Activated CD8-positive, alpha-beta memory T cell treated with anti-CD3 and anti-CD28 coated beads for 1 hour (primary cell): ENCODE measurements at places on chromosomes 7 and 10.
A peak's percentile ranks its signal among the peaks of the same experiment; 100 is the strongest.

- DNase-seq: no peak
Observed at GRCh38 chr7:77543910-77544309, 6.8 kb downstream of the PTPN12 start.

- peak; percentile 17 for DNase-seq
Observed at GRCh38 chr10:133127291-133128125, 32.5 kb upstream of the KNDC1 start.

DNA sequence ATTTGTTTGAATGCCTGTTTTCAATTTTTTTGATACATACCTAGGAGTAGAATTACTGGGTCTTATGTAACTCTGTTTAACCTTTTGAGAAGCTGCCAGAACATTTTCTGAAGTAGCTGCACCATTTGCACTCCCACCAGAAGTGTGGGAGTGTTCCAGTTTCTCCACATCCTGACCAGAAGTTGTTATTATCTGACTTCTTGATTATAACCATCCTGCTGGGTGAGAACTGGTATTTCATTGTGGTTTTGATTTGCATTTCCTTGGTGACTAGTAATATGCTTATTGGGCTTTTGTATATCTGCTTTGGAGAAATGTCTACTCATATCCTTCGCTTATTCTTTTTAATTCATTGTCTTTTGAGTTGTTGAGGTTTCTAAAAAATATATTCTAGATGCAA lies 117.2 kb upstream of the GLCCI1 start:
- no peak for DNase-seq

DNA sequence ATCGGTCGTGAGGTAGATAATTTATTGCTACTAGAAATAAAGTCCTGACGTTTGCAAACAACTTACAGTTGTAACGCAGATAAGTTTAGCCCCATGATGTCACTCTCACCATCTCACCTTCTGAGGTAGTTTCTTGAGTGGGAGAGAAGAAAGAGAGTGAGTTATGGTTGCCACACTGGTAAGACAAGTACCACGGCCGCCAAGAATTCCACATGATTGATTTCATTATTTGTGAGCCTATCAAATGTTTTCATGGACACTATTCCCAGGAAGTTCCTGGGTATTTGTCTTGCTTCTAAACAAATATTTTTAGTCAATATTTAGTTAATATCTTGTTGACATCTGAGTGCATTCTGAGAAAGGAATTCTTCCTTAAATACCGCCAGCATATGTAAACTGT lies 339.4 kb upstream of the KIAA1217 start:
- no peak for DNase-seq

DNA sequence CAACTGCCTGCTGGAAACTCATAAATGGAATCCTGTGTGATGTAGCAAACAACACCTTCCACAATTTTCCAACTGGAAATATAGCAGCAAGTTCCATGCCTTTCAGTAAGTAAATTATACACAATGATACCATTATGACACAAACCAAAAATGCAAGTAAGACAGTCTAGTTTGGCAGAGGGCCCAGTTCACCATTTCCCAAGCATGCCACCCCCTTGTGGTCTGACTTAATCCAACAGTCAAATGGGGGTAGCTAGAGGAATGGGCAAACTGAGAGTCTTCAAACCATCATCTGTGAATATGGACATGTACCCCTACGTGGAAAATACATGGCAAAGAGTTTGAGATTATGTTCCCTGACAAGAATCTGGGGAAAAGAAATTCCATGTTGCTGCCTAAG lies 137.6 kb upstream of the VWC2 start:
- no peak for DNase-seq

DNA sequence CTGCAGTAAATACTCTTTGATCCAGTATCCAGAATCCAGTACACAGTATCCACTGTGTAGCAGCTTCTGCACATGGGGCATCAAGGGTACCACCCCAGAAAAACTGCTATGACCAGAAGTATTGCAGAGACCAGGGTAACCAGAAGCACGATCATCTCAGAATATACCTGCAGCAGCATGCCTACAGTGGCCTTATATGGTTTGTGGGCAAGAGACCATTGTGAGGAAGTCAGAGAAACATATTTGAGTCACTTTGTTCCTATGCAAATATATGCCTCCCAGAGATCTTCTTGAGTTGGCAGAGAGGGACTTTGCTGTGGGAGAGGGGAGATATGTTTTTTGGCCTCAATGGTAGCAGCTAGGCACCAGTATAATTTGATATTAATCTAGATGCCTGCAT lies 206.4 kb upstream of the LRRTM3 start:
- DNase-seq: no peak

DNA sequence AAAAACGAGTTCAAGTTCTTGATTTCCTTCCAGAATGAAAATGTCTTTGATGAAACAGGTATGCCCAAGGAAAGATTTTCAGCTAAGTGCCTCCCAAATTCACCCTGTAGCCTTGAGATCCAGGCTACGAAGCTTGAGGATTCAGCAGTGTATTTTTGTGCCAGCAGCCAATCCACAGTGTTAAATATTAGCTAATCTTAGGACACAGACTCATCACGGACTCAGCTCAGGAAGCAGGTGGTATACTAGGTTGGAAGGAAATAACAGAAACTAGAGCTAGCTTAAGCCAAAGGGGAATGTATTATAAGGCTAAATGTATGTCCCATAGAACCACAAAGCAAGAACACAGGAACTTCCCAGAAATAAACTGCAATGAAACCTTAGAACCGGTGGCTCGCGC lies 151.0 kb upstream of the PRSS1 start:
- DNase-seq: no peak

- no peak for DNase-seq
Observed at GRCh38 chr10:57809961-57810360, 457.7 kb downstream of the IPMK start.

DNA sequence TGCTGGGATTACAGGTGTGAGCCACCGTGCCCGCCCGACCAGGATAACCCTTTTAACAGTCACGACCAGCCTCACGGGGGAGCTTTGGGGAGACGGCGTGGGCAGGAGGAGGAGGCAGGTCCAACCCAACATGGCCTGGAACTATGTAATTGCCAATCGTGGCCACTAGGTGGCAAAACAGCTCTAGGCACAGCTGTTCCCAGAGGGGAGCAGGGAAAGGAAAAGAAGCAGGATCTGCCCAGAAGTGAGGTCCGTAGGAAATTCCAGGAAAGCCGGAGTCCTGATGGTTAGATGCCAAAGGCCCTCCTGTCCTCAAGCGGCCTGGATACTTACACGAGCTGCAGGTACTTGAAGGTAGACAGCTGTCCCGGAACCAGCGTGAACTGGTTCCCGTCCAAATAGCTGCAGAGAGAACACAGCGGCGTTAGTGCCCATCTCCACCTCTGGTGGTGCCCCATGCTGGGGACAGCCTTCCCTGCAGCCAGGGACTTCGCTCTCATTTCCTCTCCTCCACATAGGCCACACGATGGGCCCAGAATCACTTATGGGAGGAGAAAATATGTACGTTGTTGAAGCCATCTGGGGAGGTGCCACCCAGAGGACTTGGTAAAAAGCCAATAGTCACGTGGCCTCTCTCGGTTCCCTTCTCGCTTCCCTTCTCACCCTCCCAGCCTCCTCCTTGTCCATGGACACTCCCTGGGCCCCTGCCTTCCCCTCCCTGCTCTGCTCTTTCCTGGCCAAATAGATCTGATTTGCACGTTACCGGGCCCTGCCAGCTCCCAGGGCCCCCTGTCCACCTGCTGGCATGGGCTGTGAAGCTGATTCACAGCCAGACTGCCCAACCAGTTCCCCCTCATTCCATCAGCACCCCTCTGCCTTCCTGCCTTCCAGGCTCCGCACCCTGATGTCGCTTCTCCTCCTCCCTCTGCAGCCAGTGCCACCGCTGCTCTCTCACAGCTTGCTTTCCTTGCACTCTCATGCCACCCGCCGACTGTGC lies 148.1 kb downstream of the SLIT1 start:
- peak; percentile 15 for DNase-seq

DNA sequence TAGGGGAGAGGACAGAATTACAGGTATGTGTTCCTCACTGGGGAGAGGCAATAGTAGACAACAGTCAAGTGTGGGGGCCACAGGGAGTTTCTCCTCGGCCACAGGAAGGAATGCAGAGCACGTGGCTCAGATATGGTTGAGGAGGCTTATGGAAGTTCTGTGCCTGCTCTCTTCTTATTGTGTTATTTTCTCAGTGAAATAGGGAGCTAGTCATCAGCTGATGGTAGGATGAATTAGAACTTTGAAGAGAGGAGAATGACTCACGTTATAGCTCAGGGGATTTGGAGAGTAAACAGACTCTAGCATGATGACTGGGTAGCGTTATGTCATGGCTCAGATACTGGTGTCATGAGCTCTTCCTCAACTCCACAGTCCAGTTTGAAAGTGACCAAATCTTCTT lies 308.3 kb upstream of the IGFBP3 start:
- DNase-seq: no peak

DNA sequence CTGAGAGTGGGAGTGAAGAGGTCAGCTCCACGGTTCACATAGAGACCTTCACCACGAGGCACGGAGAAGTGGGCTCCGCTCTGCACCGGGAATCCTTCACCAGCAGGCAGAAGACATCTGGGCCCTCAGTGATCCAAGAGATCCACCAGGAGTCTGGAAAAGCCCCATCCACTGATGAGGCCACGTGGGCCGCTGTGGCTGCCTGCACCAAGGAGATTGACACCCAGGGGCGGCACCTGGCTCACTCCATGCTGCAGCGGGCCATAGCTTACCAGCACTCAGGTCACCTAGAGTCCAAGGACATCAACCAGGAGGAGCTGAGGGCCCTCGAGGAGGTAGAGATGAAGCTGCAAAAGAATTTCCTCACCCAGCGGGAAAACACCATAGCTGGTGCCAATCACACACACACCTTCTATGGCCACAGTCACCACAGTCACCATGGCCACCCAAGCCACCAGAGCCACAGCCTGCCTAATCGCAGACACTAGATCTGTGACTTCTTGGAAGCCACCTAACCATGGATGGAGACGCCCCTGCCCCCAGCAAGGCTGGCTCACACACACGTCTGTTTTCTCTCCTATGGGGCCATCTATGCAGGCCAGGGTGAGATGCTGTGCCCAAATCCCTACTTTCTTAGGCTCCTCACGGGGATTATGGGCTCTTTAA lies 694 bp downstream of the C10orf62 start:
- DNase-seq: no peak

GRCh38 chr7:96005271-96005670 lies 232.9 kb downstream of the DYNC1I1 start:
- DNase-seq: no peak

GRCh38 chr7:148447221-148447849 lies 143.2 kb upstream of the C7orf33 start:
- no peak for DNase-seq

DNA sequence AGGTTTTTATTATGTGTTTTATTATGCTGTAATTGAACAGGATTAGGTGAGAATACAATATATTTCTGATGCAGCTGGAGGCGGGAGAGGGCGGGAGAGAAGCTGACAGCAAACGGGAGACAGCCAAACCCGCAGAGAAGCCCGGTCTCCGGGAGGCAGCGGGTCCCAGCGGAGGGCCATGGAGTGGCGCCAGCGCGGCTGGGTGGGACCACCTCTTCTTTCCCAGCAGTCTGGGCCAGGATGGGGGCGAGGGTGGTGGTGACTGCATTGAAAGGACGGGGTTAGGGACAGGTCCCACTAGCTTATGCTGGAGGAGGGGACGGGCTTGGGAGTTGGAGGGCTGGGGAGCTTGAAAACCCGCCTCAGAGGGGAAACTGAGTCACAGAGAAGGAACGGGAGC lies 14.5 kb upstream of the KAZALD1 start:
- no peak for DNase-seq

DNA sequence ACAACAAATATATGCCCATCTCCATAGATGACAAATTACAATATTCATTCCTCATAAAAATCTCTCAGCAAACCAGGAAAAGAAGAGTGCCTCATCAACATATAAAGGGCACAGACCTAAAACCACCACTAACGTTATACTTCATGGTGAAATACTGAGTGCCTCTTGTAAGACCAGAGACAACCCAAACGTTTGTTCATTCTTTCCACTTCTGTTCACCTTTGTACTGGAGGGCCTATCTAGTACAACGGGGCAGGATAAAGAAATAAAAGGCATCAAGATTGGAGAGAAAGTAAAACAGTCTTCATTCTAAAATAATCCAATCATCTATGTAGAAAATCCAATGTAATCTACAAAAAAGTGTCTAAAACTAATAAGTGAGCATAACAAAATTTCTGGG lies 79.1 kb downstream of the LARP4B start:
- DNase-seq: no peak

GRCh38 chr10:74081192-74081803 lies 69.3 kb downstream of the AP3M1 start:
- no peak for DNase-seq

DNA sequence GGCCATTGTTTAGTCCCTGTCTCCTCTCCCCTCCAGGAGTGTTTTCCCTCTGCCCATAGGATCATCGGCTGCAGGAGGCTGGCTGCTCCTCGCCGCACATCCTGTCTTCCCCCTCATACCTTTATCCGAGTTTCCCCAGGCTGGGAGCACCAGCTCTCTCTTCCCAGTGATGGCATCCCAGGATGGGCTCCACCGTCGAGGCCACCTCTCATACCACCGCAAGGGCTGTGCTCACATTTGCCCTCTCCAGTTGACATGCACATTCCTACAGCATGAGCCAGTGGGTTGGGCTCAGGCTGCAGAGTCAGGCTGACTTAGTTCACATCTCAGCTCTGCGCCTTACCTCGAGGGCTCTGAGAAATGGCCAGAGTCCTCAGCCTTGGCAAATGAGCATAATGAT lies 12.1 kb downstream of the HKDC1 start:
- no peak for DNase-seq

DNA sequence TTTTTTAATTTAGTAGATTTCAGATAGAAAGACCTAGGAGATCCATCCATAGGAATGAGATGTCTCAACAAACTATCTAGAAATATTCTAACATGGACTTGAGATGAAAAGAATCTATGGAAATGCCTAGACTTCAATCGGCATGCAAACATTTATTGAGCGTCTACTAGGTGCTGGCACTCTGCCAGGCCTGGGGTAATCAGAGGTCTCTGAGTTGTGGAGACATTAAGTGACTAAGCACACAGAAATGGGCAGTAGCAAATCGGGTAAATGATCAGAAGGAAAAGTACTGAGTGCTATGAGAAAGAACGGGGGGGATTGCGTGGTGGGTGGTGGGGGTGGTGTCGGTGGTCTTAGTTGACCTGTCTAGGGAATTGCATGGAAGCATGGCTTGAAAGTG lies 466.6 kb downstream of the GALNT17 start:
- DNase-seq: no peak

GRCh38 chr10:79236433-79236765 lies 110.9 kb upstream of the PPIF start:
- no peak for DNase-seq

DNA sequence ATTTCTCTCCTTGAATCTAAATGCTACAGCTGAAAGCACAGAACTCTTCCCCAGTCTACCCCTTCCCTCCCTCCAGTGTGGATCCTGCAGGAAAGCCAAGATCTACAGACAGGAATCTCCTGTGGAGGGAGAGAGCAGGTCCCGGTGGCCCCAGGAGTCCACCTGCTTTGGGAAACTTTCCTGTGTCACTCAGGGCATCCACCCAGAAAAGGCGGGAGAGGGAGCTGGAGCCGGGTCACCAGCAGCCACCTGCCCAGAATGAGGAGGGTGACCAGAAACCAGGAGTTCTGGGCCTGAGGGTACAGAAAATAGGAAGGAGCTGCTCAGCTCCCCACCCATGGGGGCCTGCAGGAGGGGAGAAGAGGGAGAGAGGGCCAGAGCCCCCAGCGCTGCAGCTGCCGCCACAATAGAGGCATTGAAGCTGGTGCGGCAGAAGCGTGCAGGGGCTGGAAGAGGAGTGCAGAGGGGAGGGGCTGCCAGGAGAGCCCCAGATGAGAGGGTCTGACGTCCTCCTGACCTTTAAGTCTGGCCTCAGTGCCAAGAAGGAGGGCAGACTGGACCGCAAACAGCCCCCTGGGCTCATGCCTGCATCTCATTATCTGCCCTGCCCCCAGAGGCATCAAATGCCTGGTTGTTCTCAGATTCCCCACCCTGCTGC lies 56.3 kb upstream of the TMEM72 start:
- no peak for DNase-seq

GRCh38 chr10:91700788-91701444 lies 68.0 kb upstream of the PPP1R3C start:
- no peak for DNase-seq
